Motor neuron (in vitro differentiated cells): ENCODE measurements at places on chromosomes 4 and X.

DNA sequence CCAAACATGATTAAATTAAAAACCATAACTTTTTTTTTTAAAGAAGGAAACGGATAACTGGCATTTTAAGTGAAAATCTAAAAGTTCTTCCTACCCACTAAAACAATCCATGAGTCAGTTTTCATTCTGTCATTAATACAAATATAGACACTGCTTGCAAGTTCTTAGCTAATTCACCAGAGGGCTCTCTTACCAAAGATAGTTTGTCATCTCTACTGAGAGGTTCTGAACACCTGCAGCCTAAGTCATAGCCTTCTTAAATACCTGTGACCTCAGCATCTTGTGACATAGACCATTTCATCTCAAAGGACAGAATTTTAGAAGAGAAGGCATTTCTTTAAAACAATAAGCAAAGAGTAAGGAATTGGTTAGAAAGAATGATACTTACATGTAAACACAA is 65.3 kb upstream of the FAM120C start:
- no peak for ATAC-seq

DNA sequence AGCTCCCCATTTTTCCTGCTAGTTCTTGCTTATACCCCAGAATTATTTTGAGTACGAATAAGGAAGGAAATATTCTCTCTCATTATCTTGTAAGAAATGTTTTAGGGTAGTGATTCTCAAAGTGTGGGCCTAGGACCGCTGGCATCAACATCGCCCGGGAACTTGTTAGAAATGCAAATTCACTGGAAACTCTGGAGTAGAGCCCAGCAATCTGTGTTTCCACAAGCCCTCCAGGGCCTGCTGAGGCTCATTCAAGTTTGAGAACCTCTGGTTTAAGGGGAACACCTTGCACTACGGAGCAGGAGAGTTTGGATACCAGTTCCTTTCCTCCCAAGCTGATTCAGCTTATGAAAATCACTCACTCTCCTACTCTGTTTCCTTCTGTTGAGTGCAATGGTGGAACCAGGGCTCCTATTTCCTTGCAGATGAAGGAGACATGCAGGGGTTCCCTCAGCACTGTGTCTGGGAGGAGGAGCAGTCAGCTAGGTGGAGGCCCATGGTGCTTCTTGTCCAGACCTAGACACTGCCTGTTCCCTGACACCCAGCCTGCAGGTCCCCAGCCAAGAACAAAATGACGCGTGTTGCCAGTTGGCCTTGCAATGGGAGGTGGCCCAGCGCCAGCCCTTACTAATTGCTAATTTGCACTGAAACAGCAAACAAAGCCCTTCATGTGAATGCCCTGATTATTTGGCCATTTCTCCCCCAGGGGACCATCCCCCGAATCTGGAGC is 68.5 kb downstream of the CYTL1 start:
- ATAC-seq = peak; percentile 13

DNA sequence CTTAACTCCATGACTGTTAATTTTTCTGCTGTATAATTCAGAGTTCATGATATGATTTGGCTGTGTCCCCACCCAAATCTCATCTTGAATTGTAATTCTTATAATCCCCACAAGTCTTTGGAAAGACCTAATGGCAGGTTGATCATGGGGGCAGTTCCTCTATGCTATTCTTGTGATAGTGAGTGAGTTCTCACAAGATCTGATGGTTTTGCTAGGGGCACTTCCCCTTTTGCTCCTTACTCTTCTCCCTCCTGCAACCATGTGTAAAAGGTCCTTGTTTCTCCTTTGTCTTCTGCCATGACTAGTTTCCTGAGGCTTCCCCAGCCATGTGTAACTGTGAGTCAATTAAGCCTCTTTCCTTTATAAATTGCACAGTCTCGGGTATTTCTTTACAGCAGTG is 1751.9 kb downstream of the ARAP2 start:
- ATAC-seq = no peak

- ATAC-seq = no peak
Measured at GRCh38 chrX:38172596-38172995, 48.1 kb downstream of the SRPX start.

DNA sequence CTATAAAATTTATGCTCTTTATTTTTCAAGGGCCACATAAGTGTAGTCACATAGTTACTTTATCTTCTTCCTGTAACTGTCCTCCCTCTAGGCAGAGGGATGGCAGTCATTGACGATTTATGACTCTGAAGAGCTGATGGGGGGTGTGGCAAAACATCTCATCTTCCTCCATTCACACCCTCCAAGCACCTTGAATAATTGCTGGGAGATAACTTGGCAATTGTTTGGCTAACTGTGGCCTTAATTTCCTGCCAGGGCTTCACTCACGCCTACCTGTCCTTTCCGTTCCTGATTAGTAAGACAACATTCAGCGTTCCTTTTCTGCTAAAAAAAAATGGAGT is 329.2 kb downstream of the ARHGAP10 start:
- ATAC-seq = no peak

DNA sequence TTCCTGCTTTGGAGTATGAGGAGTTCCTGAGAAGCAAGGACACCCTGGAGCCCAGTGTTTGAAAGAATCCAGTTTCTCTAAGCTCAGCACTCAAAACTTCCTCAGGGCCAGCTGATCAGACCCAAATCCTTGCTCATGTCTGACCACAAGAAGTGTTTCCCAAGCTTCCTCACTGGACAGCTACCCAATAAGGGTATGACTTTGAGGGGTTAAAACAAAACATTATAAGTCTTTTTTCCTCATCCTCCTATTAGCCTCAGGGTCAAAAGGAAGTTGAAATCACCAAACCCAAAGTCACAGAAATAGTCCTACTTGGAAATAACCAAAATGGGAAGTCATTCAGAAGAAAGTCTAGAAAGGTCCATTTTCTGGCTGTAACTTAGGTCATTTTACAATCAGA is 13.7 kb downstream of the ZBTB33 start:
- ATAC-seq = no peak

GRCh38 chr4:10333942-10334341 is 123.3 kb downstream of the ZNF518B start:
- no peak for ATAC-seq

GRCh38 chr4:8739317-8739716 is 132.3 kb downstream of the HMX1 start:
- no peak for ATAC-seq

- ATAC-seq = no peak
Measured at GRCh38 chrX:104334971-104335370, 80.2 kb upstream of the ESX1 start.

GRCh38 chrX:138923805-138924204 is 212.3 kb upstream of the FGF13 start:
- ATAC-seq = no peak

DNA sequence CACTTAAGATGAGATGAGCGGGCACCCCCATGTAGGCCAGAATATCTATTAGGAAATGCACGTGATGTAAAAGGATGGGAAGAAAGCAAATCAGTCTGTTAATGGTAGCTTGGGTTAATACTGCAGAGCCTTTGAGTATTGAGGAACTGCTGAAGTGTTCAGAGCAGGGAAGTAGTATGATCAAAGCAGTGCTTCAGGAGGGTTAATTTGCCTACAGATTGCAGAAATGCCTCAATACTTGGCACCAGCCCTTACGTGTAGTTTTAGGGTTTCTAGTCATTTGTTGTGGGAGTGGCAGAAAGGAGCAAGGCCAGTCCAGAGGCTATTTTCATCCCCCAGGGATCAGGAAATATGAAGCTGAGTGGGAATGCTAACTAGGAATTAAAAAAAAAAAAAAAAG is 19.7 kb downstream of the ZFX start:
- ATAC-seq = no peak

- no peak for ATAC-seq
Measured at GRCh38 chr4:85165808-85166207, 199.3 kb upstream of the WDFY3 start.

DNA sequence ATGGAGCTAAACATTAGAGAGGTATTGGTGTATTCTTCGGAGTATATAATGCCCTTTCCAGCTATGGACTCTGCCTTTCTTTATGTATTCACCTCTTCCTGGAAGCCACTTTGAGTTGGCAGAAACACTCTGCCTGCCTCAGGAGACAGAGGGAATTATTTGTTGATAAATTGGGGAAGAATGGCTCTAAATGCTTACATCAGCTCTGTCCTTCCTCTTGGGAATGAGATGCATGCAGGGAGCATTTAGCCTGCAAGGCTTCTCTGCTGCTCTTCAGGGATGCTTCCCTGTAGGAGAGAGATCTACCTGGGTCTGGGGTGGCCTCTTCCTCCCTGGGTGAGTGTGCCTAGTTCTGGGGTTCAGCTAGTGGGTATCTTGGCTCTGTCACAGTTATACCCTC is 6.9 kb upstream of the HS3ST1 start:
- ATAC-seq = peak; percentile 55

- peak; percentile 69 for ATAC-seq
Measured at GRCh38 chr4:152117933-152118507, 357.2 kb upstream of the GATB start.

- ATAC-seq = no peak
Measured at GRCh38 chrX:23201706-23202105, 132.9 kb upstream of the PTCHD1 start.

DNA sequence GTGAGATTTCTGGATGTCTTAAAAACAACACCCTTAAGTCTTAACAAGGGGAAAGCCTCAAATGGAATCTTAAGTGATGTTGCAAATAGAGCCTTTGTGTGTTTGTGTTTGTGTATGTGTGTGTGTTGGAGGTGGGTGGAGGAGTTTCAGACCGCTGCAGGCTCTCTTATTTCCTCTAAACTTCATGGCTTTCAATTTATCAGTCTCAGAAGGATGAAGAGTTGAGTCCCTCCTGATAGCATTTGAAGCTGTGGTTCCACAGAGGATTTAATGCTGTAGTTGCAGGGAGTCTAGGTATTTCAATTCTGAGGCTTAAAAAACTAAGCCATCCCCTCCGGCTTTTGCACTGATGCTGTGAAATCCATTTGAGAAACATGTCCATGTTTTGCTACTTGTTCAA is 4.3 kb upstream of the AGA start:
- ATAC-seq = no peak

- no peak for ATAC-seq
Measured at GRCh38 chr4:101527188-101527587, 179.9 kb upstream of the PPP3CA start.

DNA sequence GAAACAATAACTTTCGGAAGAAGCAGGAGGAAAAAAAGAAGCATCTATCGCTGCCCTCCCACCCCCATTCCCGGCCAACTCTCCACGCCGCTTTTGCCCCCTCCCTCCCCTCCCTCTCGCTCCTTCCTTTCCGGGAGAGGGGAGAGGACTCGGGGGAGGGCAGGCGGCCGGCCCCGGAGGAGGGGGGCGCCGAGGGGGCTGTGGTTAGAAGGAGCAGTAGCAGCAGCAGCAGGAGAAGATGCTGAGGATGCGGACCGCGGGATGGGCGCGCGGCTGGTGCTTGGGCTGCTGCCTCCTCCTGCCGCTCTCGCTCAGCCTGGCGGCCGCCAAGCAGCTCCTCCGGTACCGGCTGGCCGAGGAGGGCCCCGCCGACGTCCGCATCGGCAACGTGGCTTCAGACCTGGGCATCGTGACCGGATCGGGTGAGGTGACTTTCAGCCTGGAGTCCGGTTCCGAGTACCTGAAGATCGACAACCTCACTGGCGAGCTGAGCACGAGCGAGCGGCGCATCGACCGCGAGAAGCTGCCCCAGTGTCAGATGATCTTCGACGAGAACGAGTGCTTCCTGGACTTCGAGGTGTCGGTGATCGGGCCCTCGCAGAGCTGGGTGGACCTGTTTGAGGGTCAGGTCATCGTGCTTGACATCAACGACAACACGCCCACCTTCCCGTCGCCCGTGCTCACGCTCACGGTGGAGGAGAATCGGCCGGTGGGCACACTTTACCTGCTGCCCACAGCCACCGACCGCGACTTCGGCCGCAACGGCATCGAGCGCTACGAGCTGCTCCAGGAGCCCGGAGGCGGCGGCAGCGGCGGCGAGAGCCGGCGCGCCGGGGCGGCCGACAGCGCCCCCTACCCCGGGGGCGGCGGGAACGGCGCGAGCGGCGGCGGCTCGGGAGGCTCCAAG is 1.3 kb downstream of the PCDH7 start:
- peak; percentile 8 for ATAC-seq

GRCh38 chr4:20395160-20395773 is 143.6 kb downstream of the SLIT2 start:
- ATAC-seq = no peak

- peak; percentile 62 for ATAC-seq
Measured at GRCh38 chr4:123986268-123986798, 589.7 kb downstream of the SPRY1 start.

GRCh38 chrX:54029529-54030143 is 14.6 kb downstream of the PHF8 start:
- ATAC-seq = no peak

DNA sequence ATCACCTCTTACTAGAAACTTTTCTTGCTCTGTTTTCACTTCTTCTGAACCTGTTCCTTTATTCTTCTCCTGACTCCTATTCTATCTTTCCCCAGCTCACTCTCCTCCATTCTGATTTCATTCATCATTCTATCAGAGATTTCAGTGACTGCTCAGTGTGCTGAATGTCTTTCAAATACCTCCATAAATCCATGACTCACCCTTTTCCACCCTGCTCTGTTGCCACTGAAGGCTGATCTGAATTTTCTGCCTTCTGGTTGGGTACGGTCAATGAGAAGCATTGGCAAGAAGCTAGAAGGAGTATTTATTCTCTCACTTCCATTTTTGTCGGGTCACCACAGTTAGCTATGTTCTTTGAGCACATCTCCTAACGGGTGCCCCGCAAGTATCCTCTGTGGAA is 265.9 kb downstream of the CBLL2 start:
- no peak for ATAC-seq

GRCh38 chrX:38220415-38221390 is at the start of gene SRPX:
TSS of gene SRPX (minus strand) at chrX:38220871. CDS start at chrX:38220792, 79 bp downstream.
- peak; percentile 79 for ATAC-seq

DNA sequence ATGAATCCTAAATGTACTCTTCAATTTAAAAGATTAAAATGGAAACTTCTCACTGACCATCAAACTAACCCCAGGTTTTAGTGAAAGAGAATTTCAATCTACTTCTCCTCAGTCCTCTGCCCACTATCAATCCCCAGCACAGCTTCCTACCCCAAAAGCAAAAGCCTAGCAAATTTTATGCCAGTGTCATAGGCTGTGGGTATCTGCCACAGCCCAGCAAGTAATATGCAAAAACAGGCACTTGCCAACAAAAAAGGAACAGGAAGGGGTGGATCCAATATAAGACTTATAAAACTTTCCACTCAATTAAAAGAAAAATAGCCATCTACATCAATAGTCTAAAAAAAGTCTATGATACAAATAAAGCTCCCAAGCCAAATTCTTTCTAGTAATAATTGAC is 22.3 kb downstream of the CAMK2D start:
- no peak for ATAC-seq

GRCh38 chr4:76213415-76214176 is at the start of gene SCARB2:
TSS of gene SCARB2 (minus strand) at chr4:76213824. CDS start at chr4:76213543, 281 bp downstream.
- peak; percentile 88 for ATAC-seq

DNA sequence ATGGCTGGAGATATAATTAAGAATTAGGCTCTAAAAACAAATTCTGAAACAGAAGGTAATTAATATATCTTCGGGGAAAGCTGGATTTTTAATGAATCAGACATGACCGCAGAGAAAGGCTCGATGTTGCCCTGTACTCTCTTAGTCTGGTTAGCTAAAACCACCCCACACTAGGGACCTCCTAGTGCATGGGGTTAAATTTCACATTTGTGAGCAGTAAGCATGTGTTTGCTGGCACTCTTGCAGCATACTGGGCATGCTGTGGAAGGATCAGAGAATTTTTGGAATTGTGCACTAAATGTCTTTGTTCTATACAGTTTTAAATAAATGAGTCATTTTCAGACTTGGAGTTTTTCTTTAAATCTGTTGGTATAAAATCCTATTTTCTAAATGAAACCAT is 475.6 kb upstream of the FTHL17 start:
- no peak for ATAC-seq

- no peak for ATAC-seq
Measured at GRCh38 chr4:87251106-87251505, 30.7 kb upstream of the KLHL8 start.
